ENCODE measurements at places on chromosomes 12 and 14. TPM values are rescaled to one million over a fixed set of nuclear protein-coding genes. Genes with fewer than 3 reads are reported as not detected.

GRCh38 chr12:100484183-100484886 is 10.7 kb downstream of the NR1H4 start:
- no peak for DNase-seq

The GALC gene
- total RNA-seq, result 24.0 TPM

The RHOF gene
- total RNA-seq, result 12.0 TPM

GRCh38 chr12:24938341-24938740 is 10.6 kb downstream of the BCAT1 start:
- DNase-seq, result no peak

GRCh38 chr14:99691111-99691885 is 7.2 kb downstream of the CYP46A1 start:
- DNase-seq, result no peak

DNA sequence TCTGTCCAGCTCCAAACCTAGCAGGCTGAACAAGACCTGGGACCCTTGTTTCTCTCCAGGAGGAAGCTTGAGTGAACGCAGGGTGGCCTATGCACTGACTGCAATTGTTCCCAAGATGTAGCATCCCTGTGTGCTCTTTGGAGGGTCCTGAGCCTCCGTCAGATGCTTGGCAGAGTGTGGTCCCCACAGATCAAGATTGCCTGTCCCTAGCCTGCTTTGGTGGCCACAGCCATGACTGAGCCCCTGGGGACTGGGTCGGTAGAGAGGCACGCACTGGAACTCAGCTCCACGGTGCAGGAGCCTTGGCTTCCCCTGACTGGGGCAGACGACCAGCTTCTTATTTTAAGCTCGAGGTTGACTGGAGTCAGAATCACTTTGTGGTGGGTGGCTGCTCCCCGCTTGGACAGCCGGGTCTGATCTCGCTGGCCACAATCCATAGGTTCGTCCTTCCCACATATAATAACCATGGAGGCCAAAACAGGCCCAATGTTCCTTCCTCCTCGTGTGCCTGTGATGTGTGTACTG is 97.8 kb downstream of the LGMN start:
- no peak for DNase-seq

The PTGER2 gene
- 3.3 TPM for total RNA-seq

- no peak for DNase-seq
Observed at GRCh38 chr12:1962051-1963020, 41.9 kb downstream of the DCP1B start.

The RASSF8 gene
- 47.9 TPM for total RNA-seq

- no peak for DNase-seq
Observed at GRCh38 chr12:104336115-104336514, 32.6 kb downstream of the EID3 start.

- DNase-seq, result no peak
Observed at GRCh38 chr12:43052441-43052840, 462.9 kb upstream of the PRICKLE1 start.

DNA sequence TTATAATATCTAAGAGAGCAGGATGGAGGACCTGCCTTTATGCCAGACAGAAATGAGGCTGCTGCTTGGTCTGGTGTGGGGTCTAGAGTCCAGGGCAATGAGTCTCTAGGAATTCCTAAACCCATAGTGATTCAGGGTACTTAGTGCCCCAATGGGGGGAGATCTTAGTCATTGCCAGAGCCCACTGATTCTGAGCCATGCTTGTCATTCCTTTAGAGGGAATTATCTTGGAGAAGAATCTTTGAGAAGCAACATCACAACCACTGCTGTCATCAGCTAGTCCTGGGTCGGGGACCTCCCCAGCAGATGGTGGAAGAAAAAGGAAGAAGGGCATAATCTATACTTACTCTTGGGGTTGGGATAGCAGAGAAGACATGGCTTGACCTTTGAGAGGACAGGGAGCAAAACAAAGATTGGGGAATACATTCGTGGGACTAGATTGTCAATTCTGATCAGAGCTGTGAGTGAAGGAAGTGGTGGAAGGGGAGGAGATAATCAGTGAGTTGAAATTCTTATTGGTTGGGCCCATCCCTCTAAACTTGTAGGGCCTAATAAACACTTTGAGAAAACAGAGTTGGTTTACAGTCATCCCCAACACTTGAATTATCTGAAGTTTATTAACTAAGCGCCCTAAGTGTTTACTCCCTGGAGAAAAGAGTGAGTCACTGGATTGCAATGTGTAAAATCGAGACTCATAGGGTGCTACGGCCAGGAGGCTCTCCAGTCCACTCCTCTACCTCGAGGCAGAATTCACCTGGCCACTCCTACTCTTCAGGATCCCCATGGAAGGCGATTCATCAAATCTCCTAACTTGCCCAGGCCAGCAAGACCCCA is 3.0 kb upstream of the KRT3 start:
- DNase-seq, result no peak

DNA sequence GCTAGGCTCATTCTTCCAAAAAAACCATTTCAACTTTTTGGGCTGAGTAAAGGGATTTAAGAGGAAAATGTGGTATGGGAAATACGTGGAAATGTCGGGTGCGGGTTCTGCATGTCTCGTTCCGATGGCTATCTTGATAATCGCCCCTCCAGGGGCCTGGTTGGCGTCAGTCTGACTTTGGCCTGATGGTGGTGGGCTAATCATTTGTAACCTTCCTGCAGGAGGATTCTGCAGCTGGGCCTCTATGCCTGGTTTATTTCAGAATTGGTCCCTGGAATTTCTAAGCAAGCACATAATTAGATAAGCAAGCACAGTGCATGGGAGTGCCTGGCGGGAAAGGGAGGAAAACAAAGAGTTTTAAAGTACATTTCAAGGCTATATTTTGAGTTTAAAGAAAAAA is 14.8 kb upstream of the SLC4A8 start:
- no peak for DNase-seq

DNA sequence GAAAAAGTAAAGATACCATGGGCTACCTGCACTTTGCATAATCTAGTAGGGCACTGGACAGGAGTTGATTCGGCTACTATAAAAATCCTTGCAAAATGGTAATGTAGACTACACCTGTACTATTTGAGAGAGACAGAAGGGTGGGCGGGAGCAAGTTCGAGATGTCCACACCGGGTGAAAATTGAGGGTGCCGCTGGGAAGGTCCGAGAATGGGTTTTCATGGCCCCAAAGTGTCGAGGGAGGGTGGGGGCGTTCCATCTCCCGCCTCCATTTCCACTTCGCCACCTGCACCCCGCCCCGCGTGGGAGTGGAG is 648 bp downstream of the SNX6 start:
- DNase-seq, result no peak

- no peak for DNase-seq
Observed at GRCh38 chr12:11875414-11875935, 195.3 kb upstream of the BCL2L14 start.

DNA sequence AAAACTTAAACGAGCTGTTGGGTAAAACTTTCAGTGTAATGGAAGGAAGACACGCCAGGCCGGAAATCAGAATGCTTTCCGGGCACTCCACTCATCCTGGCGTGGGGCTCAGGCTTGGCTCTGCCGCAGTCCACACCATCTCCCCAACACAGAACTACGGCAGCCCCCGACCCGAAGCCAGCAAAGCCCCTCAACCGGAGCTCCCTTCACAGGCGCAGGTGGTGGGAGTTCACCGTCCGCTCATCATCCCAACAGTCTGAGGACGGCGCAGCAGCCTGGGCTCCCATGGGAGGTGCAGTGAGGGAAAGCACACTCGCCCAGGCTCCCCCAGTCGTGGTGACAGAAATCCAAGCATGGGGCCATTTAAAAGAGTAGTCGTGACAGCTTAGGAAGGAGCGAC is 11.0 kb upstream of the MMP17 start:
- DNase-seq, result no peak

DNA sequence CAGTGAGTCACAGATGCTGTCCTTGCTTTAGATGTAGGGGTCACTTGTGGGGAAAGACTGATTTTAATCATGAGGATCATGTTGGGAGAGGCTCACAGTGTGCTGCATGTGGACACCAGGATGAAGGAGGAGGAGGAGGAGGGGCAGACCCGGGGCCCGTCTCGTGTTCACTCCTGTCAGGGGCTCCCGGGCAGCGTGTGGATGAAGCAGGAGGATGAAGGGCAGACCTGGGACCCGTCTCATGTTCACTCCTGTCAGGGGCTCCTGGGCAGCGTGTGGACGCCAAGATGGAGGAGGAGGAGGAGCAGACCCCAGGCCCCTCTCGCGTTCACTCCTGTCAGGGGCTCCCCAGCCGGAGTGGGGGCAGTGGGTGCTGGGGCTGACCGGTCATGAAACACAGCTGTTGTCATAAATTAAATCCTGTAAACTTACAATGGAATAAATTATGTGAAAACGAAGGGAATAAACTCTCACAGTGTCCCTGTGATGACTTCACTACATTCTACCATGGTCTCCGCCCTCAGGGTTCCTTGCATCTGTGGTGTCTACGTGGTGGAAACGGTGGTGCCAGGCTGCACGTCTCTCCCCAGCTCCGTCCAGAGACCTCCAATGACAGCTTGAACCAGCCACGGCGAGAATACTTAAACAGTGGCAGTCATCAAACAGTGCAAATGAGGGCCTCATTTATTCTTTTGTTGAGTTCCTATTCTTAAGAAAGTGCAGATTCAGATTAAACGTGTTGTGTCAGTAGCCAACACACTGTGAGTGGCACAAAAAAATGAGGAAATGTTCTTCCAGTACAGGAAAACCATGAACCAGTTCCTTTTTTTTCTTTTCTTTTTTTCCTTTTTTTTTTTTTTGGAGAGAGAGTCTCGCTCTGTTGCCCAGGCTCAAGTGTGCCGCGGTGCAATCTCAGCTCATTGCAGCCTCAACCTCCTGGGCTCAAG is 37.7 kb upstream of the SFSWAP start:
- no peak for DNase-seq

DNA sequence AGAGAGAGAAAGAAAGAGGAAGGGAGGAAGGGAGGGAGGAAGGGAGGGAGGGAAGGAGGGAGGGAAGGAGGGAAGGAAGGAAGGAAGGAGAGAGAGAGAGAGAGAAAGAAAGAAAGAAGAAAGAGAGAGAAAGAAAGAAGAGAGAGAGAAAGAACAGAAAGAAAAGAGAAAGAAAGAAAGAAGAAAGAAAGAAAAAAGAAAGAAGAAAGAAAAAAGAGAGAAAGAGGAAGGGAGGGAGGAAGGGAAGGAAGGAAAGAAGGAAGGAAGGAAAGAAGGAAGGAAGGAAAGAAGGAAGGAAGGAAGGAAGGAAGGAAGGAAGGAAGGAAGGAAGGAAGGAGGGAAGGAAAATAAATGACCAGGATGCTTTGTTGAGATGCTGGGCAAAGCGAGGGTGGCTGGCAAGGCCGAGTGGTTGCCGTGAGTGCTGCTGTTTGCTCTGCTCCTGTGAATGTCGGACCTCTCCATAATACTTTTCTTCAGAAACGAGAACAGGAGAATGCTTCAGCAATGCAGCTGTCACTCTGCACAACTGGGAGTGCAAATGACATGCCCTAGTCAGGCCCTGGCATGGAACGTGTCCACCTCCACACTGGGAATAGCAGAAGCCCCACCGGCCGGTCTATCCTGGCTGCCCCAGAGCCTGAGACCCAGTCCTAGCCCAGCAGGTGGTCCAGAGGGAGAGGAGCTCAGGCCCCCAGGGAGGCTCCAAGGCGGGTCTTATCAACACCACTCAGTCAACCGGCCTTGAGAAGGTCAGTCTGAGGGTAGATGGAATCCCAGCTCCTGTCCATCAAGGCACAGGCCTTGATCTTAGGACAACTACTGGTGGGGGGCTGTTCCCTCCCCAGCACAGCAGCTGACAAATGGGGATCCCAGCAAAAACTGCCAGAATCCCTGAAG is 25.1 kb upstream of the EIF5 start:
- DNase-seq, result no peak

DNA sequence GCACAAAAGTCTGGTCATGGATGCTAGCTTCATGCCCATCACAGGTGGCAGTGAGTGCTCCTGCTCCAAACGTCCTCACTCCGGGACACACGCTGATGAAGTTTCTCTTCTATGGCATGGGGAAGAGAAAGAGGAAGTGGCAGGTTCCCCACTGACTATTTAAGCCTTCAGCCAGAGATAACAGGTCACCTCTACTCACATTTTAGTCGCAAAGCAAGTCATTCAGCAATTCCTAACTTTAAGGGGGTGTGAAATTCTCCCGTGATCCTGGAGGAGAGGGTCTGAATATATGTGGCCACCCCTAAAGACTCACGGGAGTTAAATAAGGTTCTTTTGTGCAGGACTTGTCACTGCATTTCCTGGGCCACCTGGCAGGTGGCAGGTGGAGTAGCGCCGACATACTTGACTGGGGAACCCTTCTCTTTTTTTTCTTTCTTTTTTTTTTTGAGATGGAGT is 18.8 kb upstream of the RCOR1 start:
- DNase-seq, result no peak

GRCh38 chr12:57483466-57483865 is 3.8 kb upstream of the ARHGAP9 start:
- no peak for DNase-seq

- no peak for DNase-seq
Observed at GRCh38 chr12:27236498-27236897, 7.6 kb upstream of the STK38L start.

- DNase-seq, result no peak
Observed at GRCh38 chr14:91754819-91755218, 22.9 kb upstream of the CATSPERB start.

DNA sequence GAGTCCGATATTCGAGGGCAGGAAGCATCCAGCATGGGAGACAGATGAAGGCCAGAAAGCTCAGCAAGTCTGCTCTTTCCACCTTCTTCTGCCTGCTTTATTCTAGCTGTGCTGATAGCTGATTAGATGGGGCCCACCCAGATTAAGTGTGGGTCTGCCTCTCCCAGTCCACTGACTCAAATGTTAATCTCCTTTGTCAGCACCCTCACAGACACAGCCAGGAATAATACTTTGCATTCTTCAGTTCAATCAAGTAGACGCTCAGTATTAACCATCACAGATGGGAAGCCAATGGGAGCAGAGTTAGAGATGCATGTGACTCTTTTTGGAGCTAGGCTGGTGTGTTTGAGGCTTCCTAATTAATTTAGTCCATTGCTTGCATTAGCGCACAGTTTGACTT is 17.0 kb downstream of the C12orf75 start:
- DNase-seq, result no peak

GRCh38 chr14:19918553-19919264 is 1.7 kb upstream of the OR4K5 start:
- DNase-seq, result no peak

DNA sequence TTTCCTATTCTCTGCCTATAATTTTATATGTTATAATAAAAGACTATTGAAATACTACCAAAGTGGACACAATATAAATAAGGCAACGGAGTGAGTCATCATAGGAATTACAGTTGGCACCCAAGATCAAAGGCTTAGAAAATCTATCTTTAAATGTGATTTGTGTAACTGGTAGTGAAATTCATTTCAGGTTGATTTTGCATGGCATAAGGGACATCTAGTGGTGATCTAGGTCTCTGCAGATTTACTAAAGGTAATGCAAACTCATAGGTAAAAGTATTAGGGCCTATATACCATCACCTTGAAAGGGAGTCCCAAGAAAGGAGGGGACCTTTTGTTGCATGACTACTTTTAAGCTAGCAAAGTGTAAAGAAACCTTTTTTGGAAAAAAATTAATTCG is 527.2 kb downstream of the NRXN3 start:
- no peak for DNase-seq

GRCh38 chr12:59007620-59008019 is 87.3 kb upstream of the LRIG3 start:
- DNase-seq, result no peak

Measured in thoracic aorta (tissue), 2 donors.